ENCODE measurements at places on chromosomes 6 and 20. TPM values are rescaled to one million over a fixed set of nuclear protein-coding genes. Genes with fewer than 3 reads are reported as not detected.

Gene DSE
- 20.4 TPM for total RNA-seq

Gene AGER
- 0.82 TPM for total RNA-seq

Gene FUCA2
- total RNA-seq: 11.8 TPM

DNA sequence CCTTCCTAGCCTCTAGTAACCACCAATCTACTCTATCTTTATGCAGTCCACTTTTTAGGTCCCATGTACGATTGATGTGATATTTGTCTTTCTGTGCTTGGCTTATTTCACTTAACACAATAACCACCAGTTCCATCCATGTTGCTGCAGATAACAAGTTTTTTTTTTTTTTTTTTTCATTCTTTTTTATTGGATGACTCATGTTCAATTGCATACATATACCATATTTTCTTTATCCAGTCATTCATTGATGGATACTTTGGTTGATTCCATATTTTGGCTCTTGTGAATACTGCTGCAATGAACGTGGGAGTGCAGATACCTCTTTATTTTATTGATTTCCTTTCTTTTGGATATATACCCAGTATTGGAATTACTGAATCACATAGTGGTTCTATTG lies 600.4 kb upstream of the FLRT3 start:
- no peak for DNase-seq

- DNase-seq: no peak
Measured at GRCh38 chr6:20876036-20876435, 341.8 kb downstream of the CDKAL1 start.

DNA sequence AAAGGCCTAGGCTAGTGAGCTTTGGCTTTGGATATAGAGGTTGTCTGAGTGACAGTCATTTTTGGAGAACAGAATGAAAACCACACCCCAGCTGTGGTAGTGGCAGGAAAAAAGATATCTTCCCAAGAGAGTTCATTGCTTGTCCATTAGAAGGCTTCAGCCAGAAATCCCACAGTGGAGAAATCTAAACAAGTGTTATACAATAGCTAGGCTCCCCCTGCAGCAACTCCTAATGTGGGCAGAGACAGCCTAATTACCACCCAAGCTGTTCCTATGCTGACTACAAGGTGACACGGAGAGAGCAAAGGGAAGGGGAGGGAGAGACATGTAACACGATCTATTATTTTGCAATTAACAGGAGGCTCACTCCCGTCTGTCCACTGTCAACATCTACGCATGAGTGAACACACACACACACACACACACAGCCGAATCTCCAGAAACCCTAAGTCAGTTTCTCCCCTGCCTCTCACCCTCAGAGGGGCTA lies 147.5 kb upstream of the TCF21 start:
- DNase-seq: no peak

Gene CLVS2
- 34.2 TPM for total RNA-seq

GRCh38 chr6:6724539-6725467 lies 136.3 kb downstream of the LY86 start:
- DNase-seq: no peak

DNA sequence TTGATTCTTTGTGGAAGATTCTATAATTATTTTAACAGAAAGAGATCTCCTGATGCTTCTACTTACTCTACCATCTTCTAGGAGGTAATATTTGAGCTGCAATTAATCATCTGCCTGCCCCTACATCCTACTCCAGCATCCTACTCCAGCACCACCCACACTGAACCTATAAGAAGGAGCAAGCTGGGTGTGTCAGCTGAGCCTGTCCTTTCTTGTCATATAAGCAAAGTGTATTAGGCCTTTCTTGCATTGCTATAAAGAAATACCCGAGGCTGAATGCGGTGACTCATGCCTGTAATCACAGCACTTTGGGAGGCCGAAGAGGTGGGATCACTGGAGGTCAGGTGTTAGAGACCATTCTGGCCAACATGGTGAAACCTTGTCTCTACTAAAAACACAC lies 84.2 kb upstream of the ARG1 start:
- no peak for DNase-seq

Gene PHACTR3
- total RNA-seq: 40.8 TPM

Gene FILIP1
- 2.9 TPM for total RNA-seq

DNA sequence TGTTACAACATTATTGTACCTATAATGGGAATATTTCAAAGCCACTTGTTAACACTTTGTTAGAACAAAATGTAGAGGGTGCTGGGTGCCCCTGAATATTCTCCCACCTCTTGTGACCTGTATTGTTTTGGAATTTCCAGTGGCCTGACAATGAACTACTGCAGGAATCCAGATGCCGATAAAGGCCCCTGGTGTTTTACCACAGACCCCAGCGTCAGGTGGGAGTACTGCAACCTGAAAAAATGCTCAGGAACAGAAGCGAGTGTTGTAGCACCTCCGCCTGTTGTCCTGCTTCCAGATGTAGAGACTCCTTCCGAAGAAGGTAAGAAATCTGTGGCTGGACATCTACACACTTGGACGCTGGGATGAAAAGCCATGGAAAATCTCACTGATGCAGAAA lies 28.9 kb downstream of the PLG start:
- DNase-seq: no peak

Gene COL9A1
- 3.3 TPM for total RNA-seq
